Caco-2 (cell line): ENCODE measurements at places on chromosomes 6 and 20. TPM values are rescaled to one million over a fixed set of nuclear protein-coding genes. Genes with fewer than 3 reads are reported as not detected.

Gene ZFP57
- not detected in 2 replicates for total RNA-seq

Gene LSM14B
- 143 and 154 TPM in 2 replicates for total RNA-seq

Gene PAK5
- total RNA-seq: not detected in 2 replicates

Gene RAD21L1
- not detected in 2 replicates for total RNA-seq

Gene OR14J1
- not detected in 2 replicates for total RNA-seq

Gene ZNF334
- not detected in 2 replicates for total RNA-seq

Gene MGME1
- total RNA-seq: 44.3 and 50.5 TPM in 2 replicates

Gene SMOC2
- 2.8 and 4.5 TPM in 2 replicates for total RNA-seq

Gene C6orf132
- total RNA-seq: 56.2 and 61.2 TPM in 2 replicates

Gene SMIM29
- 14.3 and 16.0 TPM in 2 replicates for total RNA-seq

Gene PREX1
- total RNA-seq: 7.7 and 9.5 TPM in 2 replicates

Gene RFX6
- total RNA-seq: 1.3 and 1.5 TPM in 2 replicates

DNA sequence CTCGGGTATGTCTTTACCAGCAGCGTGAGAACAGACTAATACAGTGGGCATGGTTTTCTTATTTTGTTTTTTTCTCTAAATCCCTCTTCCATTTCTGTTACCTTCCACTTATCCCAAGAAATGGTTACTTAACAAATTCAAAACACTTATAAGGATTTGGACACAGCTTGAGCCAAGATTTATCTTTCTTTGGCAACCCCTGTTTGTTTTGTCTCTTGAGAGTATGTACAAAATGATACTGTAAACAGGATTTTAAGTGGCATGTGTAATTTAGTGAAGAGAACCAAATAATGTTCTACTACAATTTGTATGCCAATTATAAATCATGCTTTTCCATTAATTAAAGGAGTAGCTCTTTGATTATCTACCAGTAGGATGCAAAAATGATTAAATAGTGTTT is 51.4 kb downstream of the PPP1R14C start:
- DNase-seq: no peak

DNA sequence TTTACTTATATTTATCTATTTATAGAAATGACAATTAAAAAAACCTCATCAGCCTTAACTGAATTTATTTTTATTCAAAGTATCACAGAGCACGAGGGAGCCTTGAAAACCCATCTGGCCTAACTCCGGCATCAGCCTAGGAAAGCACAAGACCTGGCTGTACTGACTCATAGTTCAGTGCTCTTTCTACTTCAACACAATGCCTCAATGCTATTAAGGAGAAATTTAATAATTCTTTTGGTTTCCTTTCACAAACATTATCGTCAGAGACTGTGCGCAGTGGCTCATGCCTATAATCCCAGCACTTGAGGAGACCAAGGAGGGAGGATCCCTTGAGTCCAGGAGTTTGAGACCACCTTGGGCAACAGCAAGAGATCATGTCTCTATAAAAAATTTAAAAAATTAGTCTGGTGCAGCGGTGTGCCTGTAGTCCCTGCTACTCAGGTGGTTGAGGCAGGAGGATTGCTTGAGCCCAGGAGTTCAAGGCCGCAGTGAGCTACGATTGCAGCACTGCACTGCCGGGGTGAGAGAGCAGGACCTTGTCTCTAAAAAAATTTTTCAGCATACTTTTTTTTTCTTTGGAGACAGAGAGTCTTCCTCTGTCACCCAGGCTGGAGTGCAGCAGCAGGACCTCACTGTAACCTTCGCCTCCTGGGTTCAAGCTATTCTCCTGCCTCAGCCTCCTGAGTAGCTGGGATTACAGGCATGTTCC is 1.9 kb upstream of the SASH1 start:
- DNase-seq: no peak

GRCh38 chr6:62808565-62809293 is 402.5 kb upstream of the FKBP1C start:
- DNase-seq: no peak

GRCh38 chr20:41627611-41628244 is 9.6 kb upstream of the CHD6 start:
- DNase-seq: no peak

DNA sequence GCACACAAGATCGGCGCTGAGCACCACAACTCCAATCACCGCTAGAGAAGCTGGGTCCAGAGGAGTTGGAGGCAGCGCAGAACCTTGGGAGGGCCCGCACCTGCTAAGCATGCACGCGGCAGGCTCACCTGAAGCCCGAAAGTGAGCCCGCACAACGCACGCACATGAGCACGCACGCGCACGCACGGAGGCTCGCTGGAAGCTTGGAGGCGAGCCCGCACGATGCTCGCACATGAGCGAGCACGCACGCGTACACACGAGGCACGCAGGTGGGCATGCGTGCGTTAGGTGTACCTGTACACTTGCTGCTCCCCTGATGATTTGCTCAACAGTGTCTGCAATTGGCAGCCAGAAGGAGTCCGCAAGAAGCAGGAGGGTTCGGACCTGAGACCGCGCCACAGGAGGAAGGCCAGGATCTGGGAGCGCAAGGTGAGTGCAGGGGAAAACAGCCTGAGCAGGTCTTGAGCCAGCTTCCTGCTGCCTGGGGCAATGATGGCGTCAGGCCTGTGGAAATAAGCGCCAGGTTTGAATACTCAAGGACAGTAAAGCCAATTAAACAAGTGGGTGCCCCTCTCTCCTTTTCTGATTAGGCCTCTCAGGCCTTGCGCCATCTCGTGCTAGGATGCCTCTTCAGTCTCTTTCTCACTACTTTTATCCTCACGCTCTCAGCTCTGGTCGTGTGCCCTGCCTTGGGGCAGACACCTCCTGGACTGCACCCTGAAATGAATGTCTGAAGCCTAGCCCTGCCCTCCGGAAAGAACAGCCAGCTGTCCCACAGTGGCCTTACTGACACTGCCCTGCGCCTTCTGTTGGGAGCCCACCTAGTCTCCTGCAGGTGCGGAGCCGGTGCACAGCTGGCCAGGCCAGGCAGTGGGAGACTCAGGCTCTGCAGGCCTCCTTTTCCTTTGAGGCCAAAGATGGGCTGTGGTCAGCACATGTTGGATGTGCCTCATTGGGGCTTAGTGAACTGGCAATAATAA is 340.4 kb downstream of the CDC5L start:
- DNase-seq: no peak

GRCh38 chr6:73586416-73586974 is 65.7 kb upstream of the EEF1A1 start:
- no peak for DNase-seq

DNA sequence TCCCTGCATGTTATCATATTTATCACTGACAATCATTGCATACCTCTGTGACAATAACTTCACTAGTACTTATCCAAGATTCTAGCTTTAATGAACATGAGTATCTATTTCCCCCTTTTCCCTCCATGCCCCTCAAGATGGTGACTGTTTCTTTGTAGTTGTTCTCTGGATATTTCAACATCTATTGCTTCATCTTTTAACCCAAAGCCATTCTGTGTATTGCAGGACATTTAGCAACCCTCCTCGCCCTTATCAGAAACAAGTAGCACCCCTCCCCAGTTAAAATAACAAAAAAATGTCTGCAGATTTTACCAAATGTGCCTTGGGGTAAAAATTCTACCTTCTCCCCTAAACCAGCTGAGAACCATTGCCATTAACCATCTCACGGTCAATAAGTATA is 979.8 kb upstream of the MANEA start:
- no peak for DNase-seq

GRCh38 chr20:38579219-38579910 is 1.6 kb upstream of the ADIG start:
- DNase-seq: no peak

DNA sequence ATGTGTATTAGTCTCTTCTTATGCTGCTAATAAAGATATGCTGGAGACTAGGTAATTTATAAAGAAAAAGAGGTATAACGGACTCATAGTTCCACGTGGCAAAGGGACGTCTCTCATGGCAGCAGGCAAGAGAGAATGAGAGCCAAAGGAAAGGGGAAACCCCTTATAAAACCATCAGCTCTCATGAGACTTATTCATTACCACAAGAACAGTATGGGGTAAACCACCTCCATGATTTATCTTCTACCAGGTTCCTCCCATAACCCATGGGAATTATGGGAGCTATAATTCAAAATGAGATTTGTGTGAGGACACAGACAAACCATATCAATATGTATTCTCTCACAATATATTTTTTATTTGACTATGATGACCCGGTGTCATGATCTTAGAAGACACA is 109.1 kb downstream of the UTRN start:
- no peak for DNase-seq

DNA sequence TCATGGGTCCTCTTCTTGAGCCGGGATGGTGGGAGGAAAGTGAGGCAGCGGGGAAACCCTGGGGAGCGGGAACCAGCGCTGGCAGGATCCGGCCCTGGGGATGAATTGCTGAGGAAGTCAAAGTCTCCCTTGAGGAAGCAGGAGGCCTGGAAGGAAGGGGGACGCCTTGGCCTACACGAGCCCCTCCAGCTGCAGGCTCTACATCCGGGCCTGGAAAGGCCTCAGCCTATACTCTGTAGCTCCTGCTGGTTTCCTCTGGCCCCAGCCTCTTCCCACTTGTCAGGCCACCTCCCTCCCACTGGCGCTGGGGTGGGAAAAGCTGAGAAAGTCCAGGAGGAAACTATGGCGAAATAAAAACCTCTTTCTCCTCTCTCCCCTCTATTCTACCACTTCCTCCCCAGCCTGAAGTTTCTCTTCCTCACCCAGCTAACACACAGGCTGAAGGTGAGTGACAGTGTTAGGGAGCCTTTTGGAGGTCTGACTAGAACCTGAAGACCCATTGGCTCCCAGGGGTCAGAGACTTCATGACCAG is 14.9 kb downstream of the TREML2 start:
- no peak for DNase-seq

- DNase-seq: no peak
These were observed 11.1 kb upstream of the HTR1B start for GRCh38 chr6:77474286-77474956.

DNA sequence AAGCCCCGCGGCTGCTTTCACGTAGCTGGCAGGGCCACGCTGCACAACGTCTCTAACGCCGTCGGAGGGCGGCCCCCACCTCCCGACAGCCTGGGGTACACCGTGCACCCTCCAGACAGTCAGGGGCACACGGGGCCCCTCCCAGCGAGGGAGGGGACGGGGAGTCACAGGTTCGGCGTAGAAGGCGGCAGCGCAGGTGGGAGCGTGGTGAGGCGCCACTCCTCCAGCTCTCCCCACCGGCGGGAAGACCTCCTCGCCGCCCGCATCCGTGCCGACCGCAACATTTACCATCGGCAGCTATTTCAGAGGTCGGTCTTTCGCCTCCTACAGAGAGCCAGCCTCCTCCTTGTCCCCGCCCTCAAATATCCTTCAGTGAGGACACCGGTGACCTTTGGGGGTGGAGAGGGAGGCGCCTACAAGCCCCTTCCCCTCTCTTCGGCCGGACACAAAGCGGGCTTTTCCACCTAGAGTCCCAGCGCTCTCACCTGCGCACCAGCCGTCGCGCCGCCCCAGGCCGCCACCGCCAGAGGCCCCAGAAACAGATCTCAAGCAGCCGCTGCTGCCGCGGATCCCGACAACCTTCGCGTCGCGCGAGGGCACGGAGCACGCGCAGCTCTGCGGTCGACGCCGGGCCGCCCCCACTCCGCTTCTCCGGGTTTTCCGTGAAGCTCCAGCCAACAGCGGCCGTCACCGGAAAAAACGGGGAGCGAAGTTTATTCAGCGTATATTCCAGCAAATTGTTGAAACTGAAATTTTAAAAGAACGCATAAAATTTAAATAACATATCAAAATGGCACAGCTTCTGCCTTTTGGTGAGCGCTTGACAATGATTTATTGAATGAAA is at the start of gene MKKS:
Gene MKKS, minus strand, starts transcription at position 600 of the 844 bp plus-strand sequence. CDS start 20,708 bp downstream, outside the sequence.
- peak; percentile 92 for DNase-seq

GRCh38 chr6:106163966-106164877 is 78.1 kb downstream of the PRDM1 start:
- no peak for DNase-seq

DNA sequence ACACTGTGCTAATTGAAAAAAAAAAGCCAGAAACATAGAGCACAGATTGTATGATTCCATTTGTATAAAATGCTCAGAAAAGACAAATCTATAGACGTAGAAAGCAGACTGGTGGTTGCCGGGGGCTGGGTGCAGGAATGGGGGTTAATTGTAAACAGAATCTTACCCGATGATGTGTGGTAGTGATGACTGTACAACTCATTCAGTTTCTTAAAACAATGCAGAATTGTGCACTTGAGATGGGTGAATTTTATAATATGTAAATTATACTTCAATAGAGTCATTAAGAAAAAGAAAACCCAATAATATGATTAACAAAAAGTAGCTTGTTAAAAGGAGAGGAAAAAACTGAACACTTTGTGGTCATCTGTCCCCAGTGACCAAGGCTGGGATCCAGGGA is 3.7 kb upstream of the MYLK4 start:
- DNase-seq: no peak

DNA sequence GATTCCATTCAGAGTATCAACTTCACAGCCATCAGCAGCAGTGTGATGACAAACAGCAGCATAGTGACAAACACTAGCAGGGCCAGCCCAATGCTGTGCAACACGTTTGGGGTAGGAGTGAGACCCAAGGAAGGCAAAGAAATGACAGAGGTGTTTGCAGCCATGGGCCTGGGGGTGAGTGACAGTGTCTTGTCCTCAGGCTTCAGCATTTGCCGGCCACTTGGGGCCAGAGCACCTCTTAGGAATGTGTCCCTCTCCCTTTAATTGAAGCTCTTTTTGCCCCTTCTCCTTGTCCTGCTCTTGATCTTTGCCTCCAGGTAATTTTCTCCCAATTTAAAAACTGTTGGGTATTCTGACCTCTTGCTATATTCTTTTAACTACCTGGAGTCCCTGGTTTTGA is 84.4 kb downstream of the HS3ST5 start:
- no peak for DNase-seq

- no peak for DNase-seq
These were observed 144.0 kb downstream of the CCDC170 start for GRCh38 chr6:151637814-151638213.

GRCh38 chr20:46946796-46947195 is 52.2 kb downstream of the EYA2 start:
- no peak for DNase-seq

DNA sequence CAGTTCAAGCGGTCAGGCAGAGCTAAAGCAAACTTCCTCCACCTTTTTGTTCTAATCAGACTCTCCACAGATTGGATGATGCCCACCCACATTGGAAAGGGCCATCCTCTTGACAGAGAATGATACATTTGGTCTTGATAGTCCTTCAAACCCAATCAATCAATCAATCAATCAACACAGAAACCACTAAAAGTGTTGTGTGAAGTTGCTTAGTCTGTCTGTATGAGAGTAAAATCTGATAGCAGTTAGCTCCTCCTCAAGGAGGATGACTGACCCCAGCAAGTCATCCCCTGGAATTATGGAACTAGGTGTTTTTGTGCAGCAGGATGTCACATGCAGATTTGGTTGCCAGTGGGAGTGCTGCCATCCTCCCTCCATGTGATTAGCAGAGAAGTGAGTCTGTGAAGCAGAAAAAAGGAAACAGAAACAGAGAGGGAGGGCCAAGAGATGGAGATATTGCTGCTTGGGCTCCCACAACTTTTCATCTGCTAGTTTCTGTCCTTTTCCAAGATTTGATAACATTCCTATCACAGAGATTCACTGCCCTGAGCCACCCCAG is 32.0 kb upstream of the SSTR4 start:
- DNase-seq: no peak

GRCh38 chr6:167988154-167988495 is 9.3 kb upstream of the KIF25 start:
- DNase-seq: no peak

- DNase-seq: no peak
These were observed 3.0 kb downstream of the CFB start for GRCh38 chr6:31948753-31949413.

- DNase-seq: no peak
These were observed 18.9 kb upstream of the CCM2L start for GRCh38 chr20:31991339-31991705.

- DNase-seq: peak; percentile 80
These were observed 544 bp upstream of the TP53INP2 start for GRCh38 chr20:34703424-34704176.
